ENCODE measurements at places on chromosomes 4 and X.

GRCh38 chrX:121259170-121259569, 211.8 kb downstream of the GLUD2 start:
- no peak for DNase-seq

DNA sequence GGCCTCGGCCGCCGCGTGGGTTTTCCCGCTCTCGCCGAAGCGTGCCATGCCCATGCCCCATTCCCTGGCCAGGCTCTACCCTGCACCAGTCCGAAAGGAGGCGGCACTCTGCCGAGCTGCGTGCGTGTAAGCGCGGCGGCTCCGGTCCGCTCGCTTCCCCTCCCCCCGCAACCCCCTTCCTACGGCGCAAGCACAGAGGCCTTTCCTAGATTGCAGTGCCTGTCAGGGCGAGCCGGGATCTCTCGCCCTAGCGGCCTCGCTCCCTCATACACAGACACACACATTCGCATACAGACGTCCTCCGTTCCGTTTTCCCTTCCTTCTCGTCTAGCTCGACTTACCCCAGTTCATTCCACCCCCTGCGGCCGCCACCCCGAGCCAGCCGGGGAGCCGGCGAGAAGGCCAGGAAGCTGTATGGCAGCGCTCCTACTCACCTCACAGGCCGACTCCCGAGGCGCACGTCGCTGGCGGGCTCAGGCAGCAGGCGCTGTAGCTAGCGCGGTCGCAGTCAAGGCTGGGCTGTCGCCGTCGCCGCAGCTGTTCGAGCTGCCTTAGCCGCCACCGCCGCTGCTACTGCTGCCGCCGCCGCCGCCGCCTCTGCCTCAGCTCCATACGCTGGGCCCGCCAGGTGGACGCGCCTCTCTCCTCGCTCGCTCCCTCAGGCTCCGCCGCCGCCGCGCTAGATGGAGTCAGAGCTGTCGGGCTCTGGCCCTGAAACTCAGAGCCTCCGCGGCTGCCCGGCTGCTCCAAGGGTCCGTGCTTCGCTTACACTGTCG, 615 bp downstream of the NEXMIF start:
- DNase-seq: peak; percentile 80

DNA sequence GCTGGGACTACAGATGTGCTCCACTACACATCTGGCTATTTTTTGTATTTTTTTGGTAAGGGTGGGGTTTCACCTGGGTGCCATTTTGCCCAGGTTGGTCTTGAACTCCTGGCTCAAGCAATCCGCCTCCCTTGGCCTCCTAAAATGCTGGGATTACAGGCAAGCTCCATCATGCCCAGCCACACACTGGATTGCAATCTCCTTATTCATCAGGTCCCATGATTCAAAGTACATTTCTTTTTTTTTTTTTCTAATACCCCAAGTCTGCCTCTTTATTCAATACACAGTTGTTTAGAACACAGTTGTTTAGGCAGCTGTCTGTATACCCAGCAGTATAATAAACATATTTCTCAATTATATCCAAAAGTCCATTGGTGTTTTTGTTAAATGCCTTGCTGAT, 130.3 kb upstream of the ARSJ start:
- DNase-seq: no peak

DNA sequence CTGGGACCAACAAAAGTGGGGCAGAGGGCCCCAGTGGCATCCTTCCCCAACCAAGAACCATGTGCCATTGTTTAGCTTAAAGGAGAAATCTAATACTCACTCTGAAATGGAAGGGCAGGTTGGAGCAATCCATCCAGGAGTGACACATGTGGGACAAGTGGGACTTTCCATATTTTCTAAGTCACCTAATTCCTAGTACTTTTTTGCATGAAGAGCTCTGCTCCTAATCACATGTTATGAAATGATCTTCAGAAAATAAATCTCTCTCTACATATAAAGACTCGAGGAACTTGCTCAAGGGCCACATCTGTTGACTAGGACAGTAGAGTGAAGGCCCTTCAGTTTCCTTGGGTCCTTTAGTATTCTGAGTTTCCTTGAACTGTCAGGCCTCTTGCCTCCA, 2.5 kb downstream of the CYBB start:
- DNase-seq: no peak

DNA sequence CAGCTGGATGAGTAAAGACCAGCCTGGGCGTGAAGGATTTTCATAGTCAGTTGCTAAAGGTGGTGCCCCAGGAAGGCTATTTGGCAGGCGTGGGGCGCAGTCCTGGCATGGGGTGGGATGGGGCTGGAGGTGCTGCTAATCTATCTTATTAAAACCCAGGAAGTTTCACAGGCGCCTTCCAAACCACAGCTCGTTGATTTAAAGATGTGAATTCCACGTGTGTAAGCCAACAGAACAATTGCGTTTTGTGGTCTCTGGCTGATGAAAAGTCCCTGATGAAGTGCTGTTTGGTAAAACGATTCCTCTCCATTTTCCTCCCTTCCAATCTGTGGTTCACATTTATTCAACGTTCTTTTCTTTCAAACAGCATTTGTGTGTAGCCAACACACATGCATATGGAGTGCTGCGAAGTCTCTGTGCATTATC, 105.0 kb downstream of the TBL1X start:
- no peak for DNase-seq

DNA sequence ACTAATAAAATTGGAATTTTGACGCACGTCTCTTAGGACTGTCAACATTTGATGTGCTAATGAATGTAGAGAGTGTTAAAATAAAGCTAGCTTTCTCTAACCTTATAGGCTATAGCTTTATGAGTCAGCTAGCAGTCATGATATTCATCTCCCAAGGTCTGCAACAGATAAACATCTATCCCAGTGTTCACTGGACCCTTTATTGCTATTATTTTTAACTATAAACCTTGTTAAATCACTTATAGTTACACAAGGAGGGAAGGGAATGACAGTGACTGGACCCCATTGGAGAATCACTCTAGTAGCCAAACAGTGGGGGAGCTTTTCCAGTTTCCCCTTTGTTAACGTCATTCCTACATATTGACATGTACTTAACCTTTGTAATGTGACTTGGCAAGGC, 67.9 kb upstream of the SHISA3 start:
- DNase-seq: no peak

GRCh38 chr4:180913750-180914149, 1329.5 kb upstream of the TENM3 start:
- DNase-seq: no peak

DNA sequence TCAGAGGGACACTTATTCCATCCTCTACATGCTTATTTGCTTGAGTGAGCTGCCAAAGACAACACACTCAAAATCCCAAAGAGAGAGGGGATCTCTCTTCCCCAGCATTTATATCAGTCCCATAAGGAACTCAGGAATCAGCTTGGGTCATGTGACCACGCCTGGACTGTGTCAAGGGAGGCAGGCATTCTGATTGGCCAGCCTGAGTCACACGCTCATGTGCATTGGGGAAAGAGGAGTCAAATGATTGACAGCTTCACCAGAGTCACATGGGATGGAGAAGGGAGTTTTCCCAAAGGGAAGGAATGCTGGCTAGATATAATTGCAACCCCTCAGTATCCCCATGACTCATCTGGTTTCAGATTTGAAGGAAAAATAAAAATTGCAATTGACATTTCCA, 49.0 kb downstream of the RWDD4 start:
- no peak for DNase-seq

DNA sequence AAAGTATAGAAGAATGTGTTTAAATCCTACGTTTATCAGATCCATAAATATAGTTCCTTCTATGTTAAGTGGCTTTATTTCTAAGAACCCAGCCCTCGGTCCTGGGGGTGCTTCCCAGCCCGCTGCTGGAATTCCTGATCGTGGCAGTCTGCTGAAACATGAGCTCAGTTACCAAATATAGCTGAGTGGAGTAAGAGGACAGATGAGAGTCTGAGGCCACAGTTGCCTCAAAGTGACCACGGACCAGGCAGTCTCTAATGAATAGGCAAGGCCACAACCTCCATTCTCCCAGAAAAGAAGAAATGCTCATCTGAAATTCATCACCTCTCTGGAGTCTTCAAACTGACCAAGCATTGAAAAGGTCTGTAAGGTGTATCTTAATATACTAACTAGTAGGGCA, at the start of gene PALLD:
TSS of gene PALLD (plus strand) at position 219 of the 400 bp plus-strand sequence.
- no peak for DNase-seq

DNA sequence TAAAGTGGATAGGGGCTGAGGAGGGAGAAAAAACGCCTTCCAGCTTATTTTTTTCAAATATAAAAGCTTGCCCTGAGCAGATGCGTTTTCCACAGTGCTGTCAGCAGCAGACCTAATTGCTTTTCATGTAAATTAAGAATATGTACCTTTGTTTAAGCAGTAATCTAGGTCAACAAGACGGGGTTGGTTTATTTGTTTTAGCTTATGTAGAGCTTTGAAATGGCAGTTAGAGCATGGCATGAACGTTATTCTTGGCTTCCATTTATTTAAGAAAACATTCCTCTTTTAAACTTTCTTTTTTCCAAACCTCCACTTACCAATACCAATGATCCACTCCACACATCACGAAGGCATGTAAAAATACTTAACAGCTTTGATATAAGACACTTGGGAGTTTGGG, 220.3 kb upstream of the TENM3 start:
- DNase-seq: no peak

DNA sequence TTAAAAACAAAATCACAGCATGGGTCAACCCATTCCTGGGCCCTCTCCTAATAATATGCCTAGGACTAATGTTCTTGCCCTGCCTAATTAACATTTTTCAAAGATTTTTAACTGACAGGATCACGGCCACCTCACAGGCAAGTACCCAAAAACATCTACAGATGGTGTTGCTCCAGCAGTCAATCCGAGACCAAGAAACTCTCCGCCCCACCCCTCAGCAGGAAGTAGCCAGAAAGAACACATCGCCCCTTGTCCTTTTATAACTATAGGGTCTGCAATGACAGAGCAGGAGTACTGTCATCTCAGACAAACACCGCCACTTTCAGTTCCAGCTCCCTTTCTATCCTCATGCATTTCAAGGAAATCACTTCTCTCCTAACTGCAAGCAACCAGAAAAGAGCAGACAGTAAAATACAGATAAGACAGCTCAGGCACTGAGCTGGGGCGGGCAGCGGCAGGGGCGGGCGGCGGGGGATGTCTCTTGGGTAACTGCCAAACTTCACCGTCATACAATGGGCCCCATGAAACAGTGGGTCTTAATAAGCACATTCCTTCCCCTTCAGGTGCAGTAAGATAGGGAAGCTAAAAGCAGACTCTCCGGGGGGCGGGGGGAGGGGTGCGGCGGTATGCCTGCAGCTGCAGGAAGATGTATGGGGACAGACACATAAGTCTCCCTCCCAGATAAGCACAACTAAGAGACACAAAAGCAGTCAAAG, 67.4 kb downstream of the ZNF182 start:
- DNase-seq: no peak

DNA sequence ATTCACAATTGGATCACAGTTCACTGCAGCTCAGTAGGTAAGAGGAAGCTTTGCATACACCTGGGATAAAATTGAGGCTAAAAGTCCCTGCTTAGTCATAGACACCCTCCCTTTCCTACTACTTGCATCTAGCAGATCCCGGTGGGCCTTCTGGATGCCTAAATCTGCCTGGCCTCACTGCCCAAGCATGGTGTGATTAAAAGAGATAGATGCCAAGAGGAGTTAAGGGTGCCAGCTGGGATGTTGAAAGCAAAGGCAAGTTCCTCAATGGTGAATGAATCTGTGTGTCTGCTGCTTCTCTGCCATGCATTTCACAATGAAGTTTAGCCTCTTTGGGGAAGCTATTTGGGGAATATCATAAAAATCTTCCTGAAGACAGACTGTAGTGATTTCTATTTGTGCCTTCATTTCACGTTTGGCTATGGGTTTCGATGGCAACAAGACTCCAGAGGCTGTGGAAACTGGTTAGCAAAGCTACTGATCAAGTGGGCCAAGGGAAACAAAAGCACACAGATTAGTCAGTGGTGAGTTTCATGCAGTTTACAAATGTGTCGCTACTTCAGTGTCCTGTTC, 534.0 kb downstream of the ANKRD50 start:
- DNase-seq: no peak

GRCh38 chr4:37951461-37952352, 8.5 kb upstream of the PTTG2 start:
- no peak for DNase-seq

GRCh38 chr4:77344001-77344400, 187.0 kb downstream of the CCNG2 start:
- no peak for DNase-seq

GRCh38 chrX:8729811-8730210, 2.1 kb downstream of the ANOS1 start:
- no peak for DNase-seq

GRCh38 chr4:63302792-63303191, 1106.5 kb downstream of the TECRL start:
- DNase-seq: no peak

DNA sequence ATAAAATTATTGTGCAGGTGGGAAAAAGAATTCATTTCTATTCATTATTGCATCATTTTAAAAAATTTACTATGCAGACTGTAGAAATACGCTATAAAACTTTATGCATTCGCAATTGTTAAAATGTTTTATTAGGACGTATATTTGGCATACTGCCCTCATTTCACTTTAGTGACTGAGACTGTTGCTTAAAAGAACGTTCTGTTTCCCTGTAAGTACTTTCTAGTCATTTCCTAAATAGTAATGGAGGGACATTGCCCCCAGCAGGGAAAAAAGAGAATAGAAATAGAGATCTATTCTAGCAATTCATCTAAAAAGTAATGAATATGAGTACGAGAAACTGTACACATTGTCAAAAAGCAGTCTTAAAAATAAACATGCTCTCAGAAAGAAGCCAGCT, 1295.8 kb upstream of the TENM3 start:
- no peak for DNase-seq

DNA sequence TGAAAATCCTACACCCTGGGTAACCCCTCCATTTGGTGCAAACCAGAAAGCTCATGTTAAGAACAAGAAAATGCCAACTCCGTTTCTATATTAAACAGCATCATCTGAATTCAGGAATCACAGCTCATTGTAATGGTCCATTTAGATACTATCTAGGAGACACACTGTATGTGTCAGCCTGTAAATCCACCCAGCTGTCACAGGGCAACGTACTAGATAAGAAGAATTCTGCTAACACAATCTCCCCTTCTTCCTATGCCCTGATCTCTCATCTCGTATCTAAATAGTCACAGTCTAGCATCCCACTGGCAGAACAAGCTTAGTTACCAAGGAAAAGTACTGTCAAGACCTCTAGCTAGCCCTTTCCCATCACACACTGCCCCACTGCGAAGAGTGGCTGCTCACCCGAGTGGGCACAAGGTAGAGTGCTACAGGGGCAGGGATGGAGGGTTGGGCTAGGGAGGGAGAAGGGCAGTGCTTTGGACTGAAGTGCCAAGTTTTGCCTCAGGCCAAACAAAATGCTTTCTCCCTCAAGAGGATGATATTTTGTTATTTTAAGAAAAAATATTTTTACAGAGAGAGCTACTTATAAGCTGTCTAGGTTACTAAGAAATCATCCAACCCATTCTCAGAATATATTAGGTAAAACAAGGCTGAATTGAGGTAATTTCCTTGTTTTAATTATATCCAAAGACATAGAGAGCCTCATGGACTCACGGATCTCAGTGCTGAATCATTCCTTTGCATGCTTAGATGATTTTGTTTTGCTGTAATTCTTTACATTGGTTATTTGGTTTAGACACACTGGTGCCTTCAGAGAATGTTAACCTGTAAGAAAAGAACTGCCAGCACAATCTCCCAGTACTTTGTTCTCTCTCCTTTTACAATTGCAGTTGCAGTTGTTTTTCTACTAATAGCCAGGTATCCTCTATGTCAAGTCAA, 196.6 kb downstream of the PRDM5 start:
- no peak for DNase-seq

GRCh38 chrX:110156167-110156754, 153.3 kb downstream of the TMEM164 start:
- no peak for DNase-seq

All from spleen (tissue), 13 donors.